ENCODE measurements at places on chromosomes 7 and 10.

GRCh38 chr7:84022684-84023308 lies 171.8 kb downstream of the SEMA3A start:
- DNase-seq: no peak

- no peak for DNase-seq
Measured at GRCh38 chr7:138892812-138893211, 88.4 kb downstream of the KIAA1549 start.

DNA sequence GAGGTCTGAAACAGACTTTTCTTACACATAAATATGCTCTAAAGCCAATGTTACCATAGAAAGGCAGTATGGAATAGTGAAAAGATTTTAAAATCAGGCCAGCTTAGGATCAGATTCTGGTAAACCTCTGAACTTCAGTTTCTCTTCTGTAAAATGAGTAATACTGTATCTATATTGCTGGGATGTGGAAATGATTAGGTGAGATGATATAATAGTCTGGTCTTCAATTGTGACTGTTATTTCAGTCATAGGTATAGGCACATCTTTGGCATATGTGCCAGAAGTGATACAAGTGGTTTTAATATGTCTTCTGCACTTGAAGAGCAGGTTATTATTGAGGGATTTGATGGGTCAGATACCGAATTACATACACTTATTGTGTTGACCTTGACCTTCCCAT lies 7.2 kb downstream of the ZNF277 start:
- DNase-seq: no peak

DNA sequence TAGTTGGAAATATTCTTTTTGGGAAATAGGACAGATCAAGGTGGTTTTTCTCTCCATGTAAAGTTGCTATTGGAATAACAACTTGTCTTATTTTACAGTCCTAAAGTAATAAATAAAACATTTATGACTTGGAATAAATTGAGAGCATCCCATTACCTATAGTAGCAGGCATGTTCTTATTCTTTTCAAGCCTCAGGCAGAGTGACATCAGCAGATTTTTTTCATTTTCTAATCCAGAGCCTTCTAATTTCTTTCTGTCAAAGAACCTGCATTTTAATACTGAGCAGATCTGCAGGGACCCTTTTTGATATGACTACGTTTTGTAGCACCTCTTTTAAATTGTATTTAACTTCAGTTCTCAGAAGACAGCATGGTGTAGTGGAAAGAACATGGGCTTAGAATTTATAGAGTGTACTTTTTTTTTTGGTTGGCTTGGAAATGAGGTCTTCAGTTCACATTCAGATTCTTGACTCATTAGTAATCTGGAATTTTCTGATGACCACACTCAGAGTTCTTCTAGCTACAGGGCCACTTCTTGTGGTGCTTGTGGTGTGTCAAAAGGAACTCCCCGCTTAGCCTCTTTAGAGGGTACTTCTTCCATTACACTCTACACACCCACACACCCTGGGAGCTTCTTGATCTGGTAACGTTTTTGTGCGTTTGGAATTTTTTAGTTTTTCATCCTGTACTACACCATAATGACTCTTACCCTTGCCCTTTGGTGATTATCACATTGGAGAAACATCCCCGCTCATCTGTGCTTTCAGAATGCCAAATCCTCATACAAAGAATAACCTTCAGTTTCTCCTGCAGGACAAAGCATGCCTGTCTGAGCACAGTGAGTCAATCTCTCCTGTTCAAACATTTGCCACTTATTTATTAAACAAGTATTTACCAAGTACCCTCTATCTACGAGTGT lies 34.6 kb downstream of the AGK start:
- peak; percentile 81 for DNase-seq

DNA sequence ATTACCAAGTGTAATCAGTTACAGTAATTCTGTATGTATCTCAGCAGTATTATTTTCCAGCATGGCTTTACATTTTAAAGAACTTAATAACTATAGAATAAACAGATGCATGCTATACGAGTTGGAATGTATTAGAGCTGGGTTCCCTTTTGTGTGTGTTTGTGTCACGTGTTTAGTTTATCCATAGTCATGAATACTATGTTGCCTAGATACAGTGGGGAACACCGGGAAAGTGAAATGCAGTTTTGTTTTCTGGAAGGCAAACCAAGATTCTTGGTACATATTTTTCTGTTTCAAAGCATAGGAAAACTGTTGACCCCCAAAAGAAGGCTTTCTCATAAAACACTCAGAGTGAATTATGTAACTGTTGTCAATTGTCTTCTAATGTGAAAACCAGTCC lies 119.0 kb downstream of the FANK1 start:
- DNase-seq: no peak

- DNase-seq: peak; percentile 58
Measured at GRCh38 chr7:102834999-102835398, 77.8 kb upstream of the LRRC17 start.

GRCh38 chr7:51040787-51041186 lies 258.1 kb upstream of the GRB10 start:
- no peak for DNase-seq

DNA sequence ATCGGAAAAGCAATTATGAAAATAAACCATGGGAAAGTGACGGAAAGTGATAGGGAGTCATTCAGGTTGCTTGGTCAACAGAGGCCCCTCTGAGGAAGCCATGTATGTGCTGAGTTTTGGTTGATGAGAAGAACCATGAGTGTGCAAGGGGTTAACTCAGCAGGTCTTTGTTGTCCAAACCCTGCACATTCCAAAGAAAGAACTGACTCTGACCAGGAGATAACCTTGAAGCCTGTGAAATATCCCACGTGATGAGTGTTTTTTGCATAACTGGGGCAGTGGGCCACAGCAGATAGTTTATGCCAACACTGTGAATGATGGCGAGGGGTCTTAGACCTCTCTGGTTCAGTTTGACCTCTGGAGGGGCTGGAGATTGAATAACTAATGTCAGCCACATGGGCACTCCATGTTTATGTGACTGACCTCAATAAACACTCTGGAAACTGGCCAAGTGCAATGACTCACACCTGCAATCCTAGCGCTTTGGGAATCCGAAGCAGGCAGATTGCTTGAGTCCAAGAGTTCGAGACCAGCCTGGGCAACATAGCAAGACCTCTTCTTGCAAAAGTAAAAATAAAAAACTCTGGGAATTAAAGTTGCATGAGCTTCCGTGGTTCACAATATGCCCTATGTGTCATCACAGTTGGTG lies 154.0 kb upstream of the FOXK1 start:
- no peak for DNase-seq

GRCh38 chr10:124597846-124598165 lies 136.2 kb downstream of the LHPP start:
- no peak for DNase-seq

DNA sequence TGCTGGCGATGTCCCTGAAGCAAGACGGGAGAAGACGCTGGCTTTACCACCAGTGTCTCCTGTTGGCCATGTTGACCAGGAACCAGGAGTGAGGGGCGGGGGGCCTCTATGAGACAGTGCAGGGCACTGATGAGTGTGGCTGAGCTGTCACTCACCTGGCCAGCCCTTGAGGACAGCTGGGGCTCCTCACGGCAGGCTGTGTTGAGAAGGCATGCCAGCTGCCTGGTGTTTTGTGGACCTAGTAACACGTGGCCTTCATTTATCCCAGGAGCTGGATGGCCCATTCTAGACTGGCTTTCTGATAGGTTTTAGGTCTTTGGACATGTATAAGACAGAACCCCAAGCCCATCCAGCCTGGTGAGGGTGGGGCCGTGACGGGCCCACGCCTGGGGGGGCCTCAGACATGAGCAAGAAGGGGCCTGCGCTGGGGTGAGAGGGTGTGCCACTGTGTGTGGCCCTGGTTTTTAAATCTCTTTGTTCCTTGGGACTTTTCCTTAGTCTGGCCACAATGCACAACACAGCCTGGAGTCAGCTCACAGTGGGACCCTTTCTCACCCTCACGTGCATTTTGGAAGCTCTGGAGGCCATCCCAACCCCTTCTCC lies 10.5 kb downstream of the RHBDD2 start:
- no peak for DNase-seq

GRCh38 chr10:132654708-132655661 lies 117.4 kb downstream of the INPP5A start:
- DNase-seq: peak; percentile 92

GRCh38 chr10:84038035-84038434 lies 101.3 kb upstream of the GHITM start:
- no peak for DNase-seq

- no peak for DNase-seq
Measured at GRCh38 chr7:84238596-84238995, 44.0 kb upstream of the SEMA3A start.

- no peak for DNase-seq
Measured at GRCh38 chr10:12489357-12489756, 140.0 kb downstream of the CAMK1D start.

- DNase-seq: no peak
Measured at GRCh38 chr10:33618196-33618595, 283.7 kb upstream of the NRP1 start.

GRCh38 chr7:81960026-81960425 lies 190.2 kb upstream of the HGF start:
- DNase-seq: no peak

DNA sequence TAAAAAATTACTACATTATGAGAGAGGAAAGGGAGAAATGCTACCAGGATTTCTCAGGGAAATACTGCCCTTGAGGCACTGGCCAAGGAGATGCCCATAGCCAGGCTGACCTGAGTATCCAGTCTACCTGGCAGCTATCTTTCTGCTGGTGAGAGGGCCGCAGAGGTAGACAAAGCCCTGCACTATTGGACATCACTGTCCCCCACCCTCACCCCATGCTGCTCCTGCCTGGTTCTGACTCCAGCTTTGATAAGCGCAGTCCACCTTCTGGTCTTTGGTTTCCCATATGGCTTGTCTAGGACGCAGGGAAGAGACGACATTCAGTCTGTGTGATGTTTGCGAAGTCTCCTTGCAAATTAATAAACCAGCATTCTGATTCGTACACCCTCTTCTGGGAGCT lies 3.7 kb downstream of the ITPRIP start:
- no peak for DNase-seq

DNA sequence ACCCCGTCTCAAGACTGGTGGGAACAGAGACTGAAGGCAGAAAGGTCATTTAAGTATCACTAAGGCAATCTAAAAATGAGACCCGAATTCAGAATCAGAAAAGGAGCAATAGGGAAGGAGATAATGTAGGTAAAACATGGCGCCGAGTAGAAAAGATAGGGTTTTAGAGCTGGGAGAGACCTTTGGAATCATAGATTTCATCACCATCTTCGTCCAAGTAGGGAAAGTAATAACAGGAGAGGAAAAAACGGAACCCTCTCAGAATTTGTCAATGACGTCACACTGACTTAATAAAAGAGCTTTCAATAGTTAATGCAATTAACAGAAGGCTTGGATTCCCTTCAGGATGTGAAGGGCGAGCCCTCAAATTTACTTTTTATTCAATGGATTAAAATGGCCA lies 1.0 kb upstream of the UBN2 start:
- no peak for DNase-seq

- DNase-seq: no peak
Measured at GRCh38 chr7:3884543-3884942, 583.5 kb downstream of the SDK1 start.

GRCh38 chr10:71684356-71685173 lies 35.0 kb downstream of the C10orf105 start:
- DNase-seq: no peak

- DNase-seq: peak; percentile 32
Measured at GRCh38 chr7:132656846-132657776, 80.8 kb upstream of the PLXNA4 start.

- no peak for DNase-seq
Measured at GRCh38 chr10:120998251-120998650, 147.1 kb downstream of the WDR11 start.

DNA sequence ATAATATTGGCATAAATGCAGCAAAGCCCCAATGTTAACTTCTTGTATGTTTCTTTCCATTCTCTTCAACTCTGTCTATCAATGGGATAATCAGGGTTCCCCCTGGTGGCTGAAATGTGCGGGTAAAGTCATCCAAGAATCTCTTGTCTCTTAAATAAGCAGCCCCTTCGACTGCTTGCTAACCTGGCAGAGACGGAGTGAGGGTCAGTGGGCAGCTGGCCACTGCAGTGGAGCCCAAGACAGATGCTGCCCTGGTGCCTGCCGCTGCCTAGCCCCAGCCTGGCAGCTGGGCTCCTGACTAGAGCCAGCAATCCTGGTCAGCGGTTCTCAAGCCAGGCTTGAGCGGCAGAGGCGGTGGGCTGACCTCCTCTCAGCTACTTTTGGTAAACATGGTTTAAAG lies 248.9 kb downstream of the COBL start:
- DNase-seq: peak; percentile 69

DNA sequence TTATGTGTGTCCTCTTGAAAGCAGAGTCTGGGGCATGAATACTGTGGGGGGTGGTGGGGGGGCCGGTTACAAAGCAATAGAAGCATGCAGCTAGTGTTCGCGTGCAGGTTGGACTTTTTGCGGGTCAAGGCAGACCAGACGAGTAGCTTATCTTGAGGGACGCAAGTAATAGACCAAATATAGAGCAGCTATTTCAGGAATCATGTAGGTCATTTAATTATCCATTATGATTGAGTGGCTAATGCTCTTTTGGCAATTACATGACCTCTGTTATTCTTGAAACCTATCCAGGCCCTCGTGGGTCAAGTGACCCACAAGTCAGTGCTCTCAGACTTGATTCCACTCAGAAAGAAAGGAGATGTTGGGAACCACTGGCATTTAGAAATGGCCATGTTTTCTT lies 93.0 kb downstream of the BTRC start:
- DNase-seq: no peak

DNA sequence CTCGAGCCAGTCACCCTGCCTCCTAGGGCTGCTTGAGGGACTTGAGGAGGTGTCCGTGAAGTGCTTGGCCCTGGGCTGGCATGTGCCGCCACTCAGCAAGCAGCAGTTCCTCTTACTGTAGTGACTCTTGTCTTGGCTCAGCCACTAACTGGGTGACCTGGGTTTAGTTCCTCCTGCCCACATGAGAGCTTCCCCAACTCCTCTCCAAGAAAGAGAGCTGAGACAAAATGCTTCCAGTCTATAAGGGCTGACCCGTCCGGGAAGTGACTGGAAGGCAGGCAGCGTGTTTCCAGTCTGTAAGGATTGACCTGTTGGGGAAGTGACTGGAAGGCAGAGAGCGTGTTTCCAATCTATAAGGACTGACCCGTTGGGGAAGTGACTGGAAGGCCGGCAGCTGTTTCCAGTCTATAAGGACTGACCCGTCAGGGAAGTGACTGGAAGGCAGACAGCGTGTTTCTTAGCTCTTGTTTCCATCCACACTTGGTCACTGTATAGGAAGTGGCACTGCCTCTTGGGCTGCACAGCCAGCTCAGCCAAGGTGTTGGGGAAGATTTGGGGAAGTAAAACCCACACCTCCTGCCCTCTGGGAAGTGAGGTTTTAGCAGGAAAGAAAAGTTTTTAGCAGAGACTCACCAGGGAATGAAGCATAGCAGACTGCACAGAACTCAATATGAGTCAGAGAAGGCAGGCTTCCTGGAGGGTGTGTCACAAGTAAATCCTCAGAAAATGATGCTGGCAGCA lies 53.3 kb upstream of the PPIF start:
- peak; percentile 63 for DNase-seq

- DNase-seq: peak; percentile 45
Measured at GRCh38 chr7:47326220-47326619, 255.7 kb downstream of the TNS3 start.

GRCh38 chr7:94030634-94031033 lies 26.5 kb upstream of the BET1 start:
- DNase-seq: no peak

- DNase-seq: no peak
Measured at GRCh38 chr7:129315960-129316359, 91.1 kb downstream of the AHCYL2 start.

- peak; percentile 100 for DNase-seq
Measured at GRCh38 chr10:11875494-11876281, 52.5 kb downstream of the PROSER2 start.

- no peak for DNase-seq
Measured at GRCh38 chr7:84546403-84546802, 351.8 kb upstream of the SEMA3A start.
